ENCODE measurements at places on chromosomes 13 and 19.

DNA sequence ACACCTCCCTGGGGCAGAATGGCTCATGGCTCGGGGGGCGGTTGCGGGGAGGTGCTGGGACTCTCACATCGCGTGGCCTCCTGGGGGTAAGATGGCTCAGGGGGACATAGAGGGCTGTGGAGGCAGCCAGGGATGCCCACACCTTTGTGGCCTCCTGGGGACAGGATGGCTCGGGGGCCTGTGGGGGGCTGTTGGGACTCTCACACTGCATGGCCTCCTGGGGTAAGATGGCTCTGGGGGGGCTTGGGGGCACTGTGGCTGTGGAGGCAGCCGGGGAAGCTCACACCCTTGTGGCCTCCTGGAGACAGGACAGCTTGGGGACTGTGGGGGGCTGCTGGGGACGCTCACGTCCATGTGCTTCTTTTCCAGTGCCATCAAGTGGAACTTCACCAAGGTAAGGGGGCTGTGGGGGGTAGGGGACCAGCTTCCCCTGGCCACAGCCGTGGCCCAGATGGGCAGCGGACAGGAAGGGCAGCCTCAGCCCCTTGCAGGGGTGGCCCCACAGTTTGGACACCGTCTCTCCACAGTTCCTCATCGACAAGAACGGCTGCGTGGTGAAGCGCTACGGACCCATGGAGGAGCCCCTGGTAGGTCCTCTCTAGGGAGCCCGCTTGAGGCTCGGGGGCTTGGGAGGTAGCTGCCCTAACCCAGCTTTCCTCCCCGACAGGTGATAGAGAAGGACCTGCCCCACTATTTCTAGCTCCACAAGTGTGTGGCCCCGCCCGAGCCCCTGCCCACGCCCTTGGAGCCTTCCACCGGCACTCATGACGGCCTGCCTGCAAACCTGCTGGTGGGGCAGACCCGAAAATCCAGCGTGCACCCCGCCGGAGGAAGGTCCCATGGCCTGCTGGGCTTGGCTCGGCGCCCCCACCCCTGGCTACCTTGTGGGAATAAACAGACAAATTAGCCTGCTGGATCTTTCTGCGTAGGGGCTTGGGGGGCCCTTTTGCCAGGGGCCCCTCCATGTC, 2.4 kb downstream of the GPX4 start:
- DNase-seq, result no peak

DNA sequence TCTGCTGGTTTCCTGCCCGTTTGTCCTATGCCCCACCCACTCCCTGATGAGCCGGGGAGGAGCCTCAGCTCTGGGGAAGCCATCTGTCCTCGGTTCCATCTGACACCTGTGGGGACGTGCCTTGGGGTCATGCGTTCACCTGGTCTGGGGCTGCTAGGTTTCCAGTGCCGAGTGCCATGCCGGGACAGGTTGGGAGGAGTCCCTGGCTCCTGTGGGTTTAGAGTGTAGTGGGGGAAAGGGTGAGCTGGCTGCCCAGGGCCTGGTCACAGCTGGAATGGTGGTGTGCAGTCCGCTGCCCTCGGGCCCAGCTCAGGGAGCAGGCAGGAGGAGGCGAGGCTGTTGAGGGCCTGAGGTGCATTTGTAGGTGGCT, 2.5 kb downstream of the KDM4B start:
- DNase-seq, result peak; percentile 35

- no peak for DNase-seq
Measured at GRCh38 chr19:9914001-9914314, 22.4 kb downstream of the OLFM2 start.

GRCh38 chr13:45623516-45624090, 8.1 kb upstream of the ERICH6B start:
- DNase-seq, result peak; percentile 26

DNA sequence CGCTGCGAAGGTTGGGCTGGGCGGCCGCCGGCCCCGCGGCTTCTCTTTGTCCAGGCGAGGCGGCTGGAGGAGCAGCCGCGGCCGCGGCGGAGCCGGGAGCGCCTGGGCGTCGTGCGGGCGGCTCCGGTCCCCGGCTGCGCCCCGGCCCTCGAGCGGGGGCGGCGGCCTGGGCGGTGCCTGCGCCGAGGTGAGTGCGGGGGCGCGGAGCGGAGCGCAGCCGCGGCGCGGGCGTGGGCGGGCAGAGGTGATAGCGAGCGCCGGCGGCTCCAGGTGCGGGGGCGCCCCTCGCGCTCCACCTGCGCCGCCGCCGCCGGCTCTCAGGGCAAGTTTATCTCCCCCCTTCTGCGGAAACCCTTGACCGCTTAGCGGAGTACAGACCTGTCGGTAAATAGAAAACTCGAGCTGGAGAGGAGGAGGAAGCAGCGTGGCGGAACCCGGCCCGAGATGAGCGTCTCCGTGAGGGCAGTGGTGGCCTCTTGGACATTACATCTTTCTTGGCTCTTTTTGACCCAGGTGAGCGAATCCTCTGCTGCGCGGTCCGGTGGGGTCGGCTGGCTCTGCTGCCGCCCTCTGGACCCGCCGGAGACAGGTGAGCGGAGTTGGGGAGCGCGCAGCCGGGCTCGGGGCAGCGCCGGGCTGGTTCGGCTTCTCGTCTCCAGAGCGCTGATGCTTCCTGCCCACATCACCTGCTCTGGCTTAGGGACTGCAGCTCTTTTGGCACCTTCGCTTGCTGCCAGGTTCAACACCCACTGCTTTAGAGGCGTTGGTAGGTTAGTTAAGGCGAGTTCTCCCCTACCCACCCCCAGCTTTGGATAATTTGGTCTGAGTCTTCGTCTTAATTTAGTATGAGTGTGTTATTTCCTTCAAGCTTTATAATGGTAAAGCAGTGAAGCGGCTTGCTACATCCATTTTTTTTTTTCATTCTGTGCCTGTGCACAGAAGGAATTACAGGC, at the start of gene MTUS2:
TSS of gene MTUS2 (plus strand) at position 241 of the 953 bp plus-strand sequence.
- DNase-seq, result no peak

- peak; percentile 91 for DNase-seq
Measured at GRCh38 chr19:18763674-18764590, 27.2 kb downstream of the COMP start.

- DNase-seq, result no peak
Measured at GRCh38 chr19:35533201-35533821, at the start of gene GAPDHS. GAPDHS (plus strand) TSS chr19:35533456; CDS start chr19:35533528, 72 bp downstream.

DNA sequence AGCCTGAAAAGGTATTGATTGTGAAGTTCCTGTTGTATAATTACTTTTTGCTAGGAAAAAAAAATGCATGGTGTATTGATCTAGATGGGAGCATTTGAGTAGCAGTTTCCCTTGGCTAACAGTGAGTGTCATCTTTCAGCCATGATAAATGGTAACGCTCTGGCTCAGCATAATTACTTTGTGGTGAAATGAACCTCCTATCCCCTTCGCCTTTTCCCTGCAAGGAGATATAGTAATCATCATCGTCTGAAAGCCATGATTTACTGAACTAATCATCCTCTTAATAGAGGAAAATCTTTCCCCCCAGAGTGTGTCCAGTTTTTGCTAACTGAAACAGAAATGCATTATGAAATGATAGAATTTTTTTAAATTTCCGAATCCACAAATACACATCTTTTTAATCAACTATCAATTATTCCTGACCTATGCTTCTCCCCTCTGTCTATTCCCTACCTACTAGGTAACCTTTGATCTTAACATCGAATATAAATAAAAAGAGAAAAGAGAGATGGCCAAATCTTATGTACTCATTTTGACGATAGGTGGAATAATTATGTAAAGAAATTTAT, 88.7 kb downstream of the MAB21L1 start:
- no peak for DNase-seq

GRCh38 chr13:113561417-113562084, 23.0 kb upstream of the TFDP1 start:
- no peak for DNase-seq

DNA sequence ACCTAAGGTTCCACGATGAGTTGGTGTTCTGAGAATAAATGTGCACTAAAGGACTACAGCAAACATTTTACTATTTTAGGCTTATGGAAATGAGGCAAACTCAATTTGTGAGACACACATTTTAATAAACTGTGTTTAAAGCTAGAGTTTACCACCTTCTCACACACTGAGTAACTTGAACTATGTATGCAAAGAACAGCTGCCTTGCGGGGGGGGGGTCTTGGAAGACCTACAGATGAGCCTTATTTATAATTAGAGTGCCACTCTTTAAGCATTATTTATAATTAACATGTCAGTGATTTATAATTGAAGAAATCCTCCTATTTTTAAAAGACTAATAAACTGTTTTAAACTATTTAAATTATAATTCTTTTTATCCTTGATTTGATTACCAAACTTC, 300.4 kb downstream of the DLEU7 start:
- DNase-seq, result no peak

- DNase-seq, result no peak
Measured at GRCh38 chr13:44389876-44390275, 16.3 kb downstream of the SERP2 start.

- DNase-seq, result no peak
Measured at GRCh38 chr13:69279213-69279612, 828.4 kb upstream of the ATXN8OS start.
